Mesenchymal stem cell (in vitro differentiated cells and primary cell): ENCODE measurements at places on chromosomes 1 and 21.

- DNase-seq: no peak
These were observed 29.6 kb upstream of the AGL start for GRCh38 chr1:99820546-99820945.

DNA sequence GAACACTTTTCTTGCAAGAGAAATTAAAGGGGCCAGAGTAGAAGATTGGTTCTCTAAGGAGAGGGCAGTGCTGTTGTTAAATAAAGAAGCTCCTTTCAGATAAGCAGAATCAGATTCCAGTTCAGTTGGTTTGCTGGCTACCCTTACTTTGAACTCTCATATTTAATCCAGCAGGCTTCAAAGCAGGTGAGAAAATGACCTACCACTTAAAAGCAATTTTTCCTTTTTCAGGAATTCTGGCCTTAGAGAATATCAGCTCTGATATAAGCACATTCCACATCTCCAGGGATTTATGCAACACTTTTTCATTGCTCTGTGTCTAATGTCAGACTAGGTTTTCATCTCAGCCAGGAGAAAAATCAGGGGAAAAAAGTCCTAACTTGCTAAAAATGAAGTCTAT, 28.7 kb downstream of the WNT2B start:
- no peak for DNase-seq

DNA sequence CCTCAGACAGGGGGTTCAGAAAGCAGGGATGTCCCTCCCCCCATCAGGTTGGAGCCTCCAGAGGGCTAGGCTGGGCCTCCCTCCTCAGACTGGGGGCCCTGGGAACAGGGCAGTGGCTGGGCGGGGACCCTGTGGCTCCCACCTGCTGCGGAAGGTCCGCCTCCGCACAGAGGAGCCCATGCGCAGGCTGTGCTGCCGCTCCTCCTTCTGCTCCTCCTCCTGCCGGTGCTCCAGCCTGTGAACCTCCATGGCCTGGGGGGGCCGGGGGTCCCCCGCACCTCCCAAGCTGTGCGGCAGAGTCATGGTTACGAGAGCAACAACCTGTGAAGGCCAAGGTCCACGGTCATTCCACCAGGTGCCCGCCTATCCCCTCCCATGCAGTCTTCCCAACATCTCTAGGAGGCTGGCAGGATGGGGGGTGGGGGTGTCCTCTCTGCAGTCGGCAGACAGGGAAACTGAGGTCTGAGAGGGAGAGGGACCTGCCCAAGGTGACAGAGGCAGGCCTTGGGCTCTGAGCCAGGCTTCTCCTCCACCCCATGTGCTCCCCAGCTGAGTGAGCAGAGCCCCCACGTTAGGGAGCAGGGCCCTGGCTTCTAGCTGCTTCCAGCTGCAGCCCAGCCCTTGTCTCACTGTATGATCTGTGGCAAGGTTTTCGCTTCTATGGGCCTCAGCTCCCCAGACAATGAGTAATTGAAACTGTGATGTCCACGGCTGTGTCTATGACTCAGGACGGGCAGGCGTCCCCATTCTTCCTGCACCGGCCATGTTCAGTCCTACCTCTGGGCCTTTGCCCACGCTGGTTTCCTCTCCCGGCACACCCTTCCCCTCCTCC, 3.4 kb downstream of the MYOM3 start:
- peak; percentile 72 for DNase-seq

DNA sequence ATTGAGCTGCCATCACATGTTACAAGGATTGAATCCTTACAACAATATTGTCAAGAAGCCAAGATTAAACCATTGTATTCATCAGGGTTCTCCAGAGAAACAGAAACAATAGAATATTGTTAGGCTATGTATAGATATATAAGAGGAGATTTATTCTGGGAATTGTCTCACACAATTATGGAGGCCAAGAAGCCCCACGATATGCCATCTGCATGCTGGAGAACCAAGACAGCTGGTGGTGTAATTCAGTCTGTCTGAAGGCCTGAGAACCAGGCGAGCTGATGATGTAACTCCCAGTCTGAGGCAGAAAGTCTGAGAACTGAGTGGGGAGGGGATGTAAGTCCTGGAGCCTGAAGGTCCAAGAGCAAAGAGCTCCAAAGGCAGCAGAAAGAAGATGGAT, 14.5 kb upstream of the TTF2 start:
- no peak for DNase-seq

GRCh38 chr1:172359491-172359999, 60.9 kb upstream of the C1orf105 start:
- DNase-seq: peak; percentile 66

DNA sequence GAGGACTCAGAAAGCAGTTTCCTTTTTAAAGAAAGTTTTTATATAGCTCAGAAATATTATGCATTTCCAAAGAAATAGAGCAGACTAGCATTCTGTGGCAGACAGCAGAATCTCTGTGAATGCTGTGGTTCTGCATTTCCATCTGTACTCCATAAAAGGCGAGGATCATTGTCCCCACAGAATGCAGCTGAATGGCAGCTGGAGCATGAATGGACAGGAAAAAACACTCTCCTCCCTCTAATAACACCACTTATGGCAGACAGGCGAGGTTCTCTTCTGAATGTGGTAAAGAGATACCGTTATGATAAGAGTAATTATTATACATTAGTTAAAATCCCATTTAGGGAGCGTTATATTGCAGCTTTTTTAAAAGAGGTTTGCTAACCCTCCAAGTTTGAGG, 81.4 kb upstream of the WLS start:
- no peak for DNase-seq
